ENCODE measurements at places on chromosomes 2 and 18.

- no peak for DNase-seq
These were observed 53.9 kb downstream of the NGEF start for GRCh38 chr2:232959139-232959538.

GRCh38 chr2:223599640-223600380 is 2.4 kb downstream of the SCG2 start:
- DNase-seq, result no peak

GRCh38 chr18:27404855-27405254 is 219.7 kb upstream of the CHST9 start:
- no peak for DNase-seq

DNA sequence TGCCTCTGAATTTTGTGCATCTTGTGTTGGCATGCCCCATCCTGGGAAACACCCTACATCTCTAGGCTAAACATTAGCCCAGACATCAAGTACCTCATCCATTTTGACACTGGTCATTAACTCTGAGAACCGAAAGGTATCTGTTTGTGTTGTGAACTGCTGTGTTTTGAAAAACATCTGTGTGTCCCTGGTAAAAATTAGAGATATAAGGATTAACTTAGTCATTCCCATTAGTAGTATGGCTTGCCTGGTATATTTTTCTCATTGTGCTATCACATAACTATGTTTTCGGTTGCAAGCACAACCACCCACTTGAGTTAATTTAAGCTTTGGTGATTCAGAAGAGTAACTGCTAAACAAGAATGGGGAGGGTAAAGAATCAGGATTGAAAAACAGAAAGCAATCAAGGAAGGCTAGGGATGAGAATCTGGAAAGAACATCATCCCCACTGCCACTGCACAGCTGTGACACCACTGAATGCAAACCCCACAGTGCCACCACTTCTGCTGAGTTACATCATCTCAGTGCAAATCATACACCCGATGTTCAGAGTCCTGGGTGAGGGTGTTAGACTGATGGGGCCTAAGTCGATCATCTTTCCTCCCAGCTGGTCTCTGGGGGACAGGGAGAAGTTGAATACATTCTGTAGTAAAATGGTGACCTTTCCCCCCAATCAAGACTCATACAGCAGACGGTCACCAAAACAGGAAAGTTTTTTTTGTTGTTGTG is 234.0 kb downstream of the EPHA4 start:
- DNase-seq, result no peak

DNA sequence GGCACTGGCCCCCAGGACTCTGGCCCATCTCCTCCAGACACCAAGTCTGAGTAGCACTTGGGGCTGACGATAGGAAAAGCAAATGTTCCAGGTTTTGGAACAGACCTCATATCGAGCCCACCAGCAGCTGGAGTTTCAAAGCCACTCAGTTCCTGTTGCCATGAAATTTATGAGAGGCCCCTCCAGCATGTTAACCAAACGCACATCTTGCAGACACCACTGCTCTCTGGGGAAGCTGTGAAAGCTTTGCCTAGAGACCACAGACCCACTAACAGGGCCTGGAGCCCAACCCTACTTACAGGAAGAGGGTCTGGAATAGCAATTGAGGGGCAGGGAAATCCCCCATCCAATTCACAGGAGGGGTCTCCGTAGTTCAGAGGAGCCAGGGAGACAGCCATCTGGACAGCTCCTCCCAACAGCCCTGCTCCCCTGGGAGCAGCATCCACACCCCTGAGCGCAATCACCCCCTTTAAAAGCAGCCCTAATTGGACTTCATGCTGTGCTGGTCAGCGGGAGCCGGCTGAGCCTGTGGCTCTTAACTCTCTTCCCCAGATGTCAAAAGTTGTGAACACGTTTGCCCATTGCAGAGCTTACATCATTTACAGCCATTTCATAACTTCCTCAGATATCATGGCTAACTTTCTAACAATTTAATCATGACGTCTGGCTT is 81.3 kb downstream of the TGFA start:
- DNase-seq, result no peak

- DNase-seq, result no peak
These were observed 237.6 kb downstream of the ALPK2 start for GRCh38 chr18:58391231-58391825.

DNA sequence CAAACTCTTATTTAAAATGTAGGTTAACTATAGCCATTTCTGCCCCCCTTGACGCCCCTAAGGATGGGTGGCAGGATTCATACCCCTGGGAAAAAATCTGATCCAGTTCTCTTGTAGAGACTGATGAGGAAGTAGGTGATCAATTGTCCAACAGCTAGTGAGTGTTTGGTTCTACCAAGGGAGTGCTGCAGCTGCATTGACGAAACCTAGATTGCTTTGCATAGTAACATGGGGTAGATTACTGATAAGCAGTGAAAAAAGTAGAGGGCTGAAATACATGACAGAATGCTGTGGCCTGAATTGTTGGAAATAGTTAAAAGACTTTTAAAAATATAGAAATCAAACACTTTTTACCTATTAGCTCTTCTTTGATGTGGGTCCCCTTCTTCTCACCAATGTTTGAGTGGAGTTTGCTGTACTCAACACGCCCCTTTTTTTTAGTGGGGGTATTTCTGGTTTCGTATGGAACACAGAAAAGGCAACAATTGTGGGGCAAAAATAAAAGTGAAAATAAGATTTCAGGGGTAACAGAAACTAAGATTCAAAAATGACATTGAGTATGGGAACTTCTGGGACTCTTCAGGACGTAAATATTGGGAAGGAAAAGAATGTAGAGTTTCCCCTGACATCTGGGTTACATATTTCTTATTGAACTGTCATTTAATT is 66.2 kb downstream of the MAIP1 start:
- DNase-seq, result no peak

GRCh38 chr18:22683196-22683676 is 249.9 kb upstream of the RBBP8 start:
- no peak for DNase-seq

GRCh38 chr2:241777170-241777685 is 606 bp downstream of the GAL3ST2 start:
- DNase-seq, result no peak

DNA sequence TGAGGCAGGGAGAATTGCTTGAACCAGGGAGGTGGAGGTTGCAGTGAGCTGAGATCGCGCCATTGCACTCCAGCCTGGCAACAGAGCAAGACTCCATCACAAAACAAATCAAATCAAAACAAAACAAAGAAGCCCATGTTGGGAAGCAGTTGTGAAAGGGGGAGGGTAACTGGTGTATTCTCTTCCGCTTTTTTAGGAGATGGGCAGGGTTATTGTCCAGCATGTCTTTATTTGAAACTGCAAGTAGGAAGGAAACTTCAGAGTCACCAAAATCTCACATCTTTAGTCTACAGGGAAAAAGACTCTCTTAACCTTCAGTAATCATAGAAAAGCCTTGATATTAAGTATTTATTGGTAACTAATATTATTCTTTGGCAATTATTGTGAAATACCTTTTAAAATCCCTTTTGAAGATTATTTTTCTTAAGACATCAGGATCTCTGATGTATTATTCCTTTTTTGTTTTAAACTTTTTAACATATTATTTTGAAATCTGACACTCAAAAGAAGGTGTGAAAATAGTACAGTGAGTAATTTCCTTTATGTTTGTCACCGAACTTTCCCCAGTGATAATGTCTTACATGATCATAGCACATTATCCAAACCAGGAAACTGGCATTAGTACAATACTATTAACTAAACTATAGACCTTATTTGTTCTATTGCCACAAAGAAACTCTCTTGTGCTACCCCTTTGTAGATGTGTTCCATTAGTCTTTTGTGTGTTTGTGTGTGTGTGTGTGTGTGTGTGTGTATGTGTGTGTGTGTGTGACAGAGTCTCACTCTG is 84.3 kb upstream of the LTBP1 start:
- DNase-seq, result no peak

DNA sequence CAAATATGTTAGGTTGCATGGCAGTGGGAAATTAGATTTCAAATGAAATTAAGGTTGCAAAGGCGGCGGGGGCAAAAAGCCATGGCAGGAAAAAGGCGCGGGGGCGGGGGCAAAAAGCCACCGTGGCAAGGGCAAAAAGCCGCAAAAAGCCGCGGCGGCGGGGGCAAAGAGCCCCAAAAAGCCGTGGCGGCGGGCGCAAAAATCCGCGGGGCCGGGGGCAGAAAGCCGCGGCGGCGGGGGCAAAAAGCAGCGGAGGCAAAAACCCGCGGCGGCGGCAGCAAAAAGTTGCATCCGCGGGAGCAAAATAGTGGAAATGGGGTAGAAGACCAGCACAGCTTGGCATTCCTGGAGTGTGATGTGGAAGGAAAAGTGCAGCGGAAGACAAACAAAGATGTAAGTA is 417.1 kb downstream of the ANKRD30B start:
- DNase-seq, result no peak

- no peak for DNase-seq
These were observed 20.2 kb downstream of the PROKR1 start for GRCh38 chr2:68663371-68664156.

DNA sequence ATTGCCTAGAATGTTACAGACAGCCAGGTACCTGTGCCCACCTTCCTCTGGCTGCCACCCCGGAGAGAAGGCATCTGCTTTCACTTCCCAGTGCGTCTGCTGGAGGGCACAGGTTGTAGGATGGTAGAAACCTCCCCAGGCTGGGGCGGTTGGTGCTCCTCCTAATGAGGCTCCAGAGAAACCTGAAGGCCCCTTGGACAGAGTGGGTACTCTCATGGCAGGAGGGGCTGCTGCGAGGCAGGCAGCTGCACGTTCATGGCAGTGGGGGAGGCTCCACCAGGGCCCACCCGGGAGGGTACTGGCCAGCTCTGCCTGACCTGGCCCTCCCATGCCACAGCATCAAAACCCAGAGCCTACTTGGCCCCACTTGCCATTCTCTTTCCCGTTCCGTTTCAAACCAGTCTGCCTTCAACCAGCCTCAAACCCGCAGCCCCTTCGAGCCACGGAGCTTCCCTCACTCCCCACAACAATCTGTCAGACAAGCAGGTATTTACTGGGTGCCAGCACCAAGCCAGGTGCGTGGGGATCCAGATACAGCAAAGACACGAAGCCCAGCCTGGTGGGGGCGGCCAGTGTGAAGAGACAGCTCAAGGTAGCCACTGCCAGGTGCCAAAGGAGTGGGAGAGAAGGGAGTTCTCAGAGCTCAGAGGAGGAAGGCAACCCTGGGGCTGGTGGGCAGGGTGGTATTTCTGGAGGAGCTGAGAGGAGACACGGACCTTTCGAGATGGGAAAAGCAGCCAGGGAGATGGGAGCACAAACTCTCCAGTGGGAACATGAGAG is 229.6 kb downstream of the LOXHD1 start:
- no peak for DNase-seq

DNA sequence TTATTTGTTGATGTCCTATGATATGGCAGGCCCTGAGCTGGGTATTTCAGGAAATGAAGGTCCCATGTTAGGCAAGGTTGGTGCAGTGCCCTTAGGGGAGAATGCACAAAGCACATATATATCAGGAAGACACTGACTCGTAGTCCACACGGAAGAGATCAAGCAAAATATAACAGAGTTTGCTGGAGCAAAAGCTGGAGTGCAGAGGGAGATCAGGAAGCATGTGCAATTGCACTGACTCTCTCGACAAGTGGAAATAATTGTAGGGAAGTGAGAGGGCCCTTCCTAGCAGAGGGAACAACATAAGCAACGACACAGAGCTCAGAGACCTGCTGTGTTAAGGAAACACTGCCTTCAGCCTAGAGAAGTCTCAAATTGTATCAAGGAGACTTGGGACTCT is 4.2 kb downstream of the ZNF385B start:
- DNase-seq, result no peak

- no peak for DNase-seq
These were observed 251.6 kb upstream of the APCDD1 start for GRCh38 chr18:10202845-10203321.

- DNase-seq, result no peak
These were observed 293.2 kb upstream of the EPAS1 start for GRCh38 chr2:46003903-46004473.

DNA sequence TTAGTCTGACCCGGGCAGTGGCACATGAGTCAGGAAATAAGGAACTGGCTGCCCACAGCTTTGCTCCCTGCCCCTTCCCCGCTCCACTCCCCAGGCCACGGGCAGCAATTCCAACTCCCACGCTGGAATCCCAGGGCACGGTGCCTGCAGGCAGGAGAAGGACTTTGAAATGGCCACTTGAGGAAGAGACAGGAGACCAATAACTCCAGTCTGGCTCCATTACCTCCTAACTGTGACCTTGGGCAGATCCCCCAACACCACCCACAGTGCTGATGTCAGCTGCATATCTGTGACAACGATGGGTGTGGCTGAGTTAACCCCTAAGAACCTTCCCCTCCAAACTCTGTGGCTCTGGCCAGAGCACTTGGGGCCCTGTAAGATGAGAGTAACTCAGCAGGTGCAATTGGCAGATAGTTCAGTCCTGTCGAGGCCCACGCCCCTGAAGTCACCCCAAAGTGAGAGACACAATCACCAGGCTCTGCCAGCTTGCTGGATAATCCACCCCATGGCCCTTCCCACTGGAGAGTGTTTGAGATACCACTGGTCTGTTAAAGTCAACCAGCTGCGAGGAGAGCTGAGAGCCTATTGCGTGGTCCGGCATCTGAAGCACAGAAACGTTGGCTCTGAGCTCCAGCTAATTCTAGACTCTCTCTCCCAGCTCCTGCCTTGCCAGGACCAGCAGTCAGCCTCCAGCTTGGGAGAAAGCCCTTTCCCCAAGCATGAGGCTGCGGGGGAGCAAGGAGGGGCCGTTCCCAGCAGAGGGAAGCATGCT is 175.2 kb downstream of the TNS1 start:
- no peak for DNase-seq

- no peak for DNase-seq
These were observed 130.0 kb downstream of the FMNL2 start for GRCh38 chr2:152464851-152465470.

GRCh38 chr18:51164342-51164741 is 33.1 kb downstream of the MEX3C start:
- no peak for DNase-seq

- DNase-seq, result no peak
These were observed 19.0 kb downstream of the DYNC1I2 start for GRCh38 chr2:171706152-171706803.

DNA sequence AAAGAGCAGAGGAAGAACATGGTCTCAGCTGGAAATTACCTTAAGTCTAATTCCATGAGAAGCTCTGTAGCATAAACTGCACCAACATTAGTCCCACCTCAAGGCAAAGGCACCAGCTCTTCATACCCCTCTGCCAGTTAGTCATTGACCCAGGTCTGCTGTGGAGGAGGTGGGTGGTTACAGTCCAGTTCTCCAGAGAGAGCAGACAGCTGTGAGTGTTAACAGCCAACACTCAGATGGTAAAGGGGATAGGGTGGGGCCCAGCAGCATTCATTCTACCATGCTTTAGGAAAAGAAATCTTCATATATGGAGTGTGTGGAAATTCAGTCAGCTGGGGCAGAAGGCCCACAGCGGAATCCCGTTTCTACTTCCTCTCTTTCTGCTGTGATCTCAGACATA is 159.7 kb upstream of the FBXO11 start:
- DNase-seq, result no peak

DNA sequence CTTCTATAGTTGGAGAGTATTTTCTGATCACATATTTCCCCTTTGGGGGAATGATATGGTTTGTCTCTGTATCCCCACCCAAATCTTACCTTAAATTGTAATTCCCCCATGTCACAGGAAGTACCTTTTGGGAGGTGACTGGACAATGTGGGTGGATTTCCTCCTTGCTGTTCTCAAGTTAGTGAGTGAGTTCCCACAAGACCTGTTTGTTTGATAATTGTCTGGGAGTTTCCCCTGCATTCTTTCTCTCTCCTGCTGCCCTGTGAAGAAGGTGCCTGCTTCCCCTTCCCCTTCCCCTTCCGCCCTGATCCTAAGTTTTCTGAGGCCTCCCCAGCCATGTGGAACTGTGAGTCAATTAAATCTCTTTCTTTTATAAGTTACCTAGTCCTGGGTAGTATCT is 222.7 kb upstream of the SLC39A10 start:
- DNase-seq, result no peak

Data from stimulated activated CD4-positive, alpha-beta T cell treated with anti-CD3 and anti-CD28 coated beads, Interleukin-1b, Interleukin-23, amount 100 ng/mL, for 4 hours (primary cell).